ENCODE measurements at places on chromosomes 12 and 14.

DNA sequence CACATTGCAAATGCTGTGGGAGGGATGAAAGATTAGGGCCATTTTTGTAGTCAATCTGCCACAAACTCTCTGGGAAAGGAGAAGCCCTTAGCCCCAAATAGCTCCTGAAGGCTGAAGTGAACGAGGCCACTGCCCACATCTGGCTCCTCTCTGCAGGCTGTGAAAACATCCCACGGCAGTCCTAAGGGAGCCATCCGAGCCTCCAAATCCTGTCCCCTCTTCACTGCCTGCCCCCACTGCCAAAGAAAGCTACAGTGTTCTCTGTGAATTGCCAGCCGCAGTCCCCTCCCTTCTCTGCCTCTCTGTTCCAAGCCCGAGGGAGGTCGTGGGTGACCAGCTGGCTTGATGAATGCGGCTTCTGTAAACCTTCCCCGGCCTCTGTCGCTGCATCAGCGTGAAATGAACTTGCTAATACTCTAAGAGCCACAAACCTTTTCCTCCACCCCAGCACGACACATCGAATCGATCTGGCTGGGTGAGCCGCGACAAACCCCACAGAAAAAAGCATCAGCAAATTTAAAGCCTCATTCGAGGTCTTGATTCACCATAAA lies 180.7 kb upstream of the NRXN3 start:
- no peak for DNase-seq

- DNase-seq: no peak
Measured at GRCh38 chr12:66235626-66236281, 46.7 kb downstream of the IRAK3 start.

DNA sequence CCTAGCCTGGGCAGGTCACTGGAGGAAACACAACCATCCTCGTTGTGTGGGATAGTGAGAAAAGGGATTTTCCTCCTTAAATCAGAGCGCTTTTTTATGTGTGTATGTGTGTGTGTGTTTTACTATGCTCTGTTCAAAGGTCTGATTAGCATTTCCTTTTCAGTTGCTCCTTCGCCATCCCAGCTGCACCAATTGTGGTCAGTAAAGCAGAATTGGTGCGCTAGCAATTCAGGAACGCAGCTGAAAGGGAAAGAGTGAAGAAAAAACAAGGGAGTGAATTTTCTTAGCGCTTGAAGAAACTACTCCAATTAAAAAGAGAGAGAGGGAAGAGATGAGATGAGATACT lies 173.3 kb upstream of the PARP11 start:
- no peak for DNase-seq

DNA sequence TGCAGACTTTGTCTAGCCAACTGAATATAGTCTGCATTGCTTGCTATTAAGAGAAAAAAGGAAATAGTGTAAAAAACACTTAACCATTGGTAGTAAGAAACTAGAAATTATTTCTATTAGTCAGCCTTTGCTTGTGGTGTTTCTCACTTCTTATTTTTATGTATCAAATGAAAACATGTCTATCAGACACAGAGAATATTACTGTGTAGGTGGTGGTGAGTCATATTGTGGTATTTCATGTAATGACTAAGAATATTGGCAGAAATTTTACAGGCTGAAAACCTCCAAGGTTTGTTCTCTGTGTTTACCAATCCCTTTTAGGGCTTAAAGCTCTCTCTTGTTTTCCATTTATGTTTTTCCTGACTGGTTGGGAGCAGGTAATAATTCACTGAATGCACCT lies 87.2 kb downstream of the DAAM1 start:
- DNase-seq: no peak

DNA sequence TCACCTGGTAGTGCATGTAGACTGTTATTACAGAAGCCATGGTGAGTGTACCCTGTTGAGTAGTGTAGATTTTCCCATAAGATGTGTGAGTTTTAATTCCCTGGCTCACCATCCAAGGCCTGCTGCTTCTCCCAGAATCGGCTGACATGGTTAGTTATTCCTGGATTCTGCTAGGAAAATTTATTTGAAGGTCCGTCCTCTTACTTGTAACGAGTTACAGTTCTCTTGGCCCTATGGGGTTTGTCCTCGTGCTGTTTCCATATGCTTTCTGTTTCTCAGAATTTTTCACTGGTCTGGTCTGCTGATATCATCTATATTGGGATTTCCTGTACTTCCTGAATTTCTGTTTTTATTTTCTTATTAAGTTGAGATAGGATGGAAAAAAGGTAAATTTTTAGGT lies 423.3 kb upstream of the RGS6 start:
- no peak for DNase-seq

GRCh38 chr14:90276646-90277367 lies 20.5 kb downstream of the PSMC1 start:
- no peak for DNase-seq

DNA sequence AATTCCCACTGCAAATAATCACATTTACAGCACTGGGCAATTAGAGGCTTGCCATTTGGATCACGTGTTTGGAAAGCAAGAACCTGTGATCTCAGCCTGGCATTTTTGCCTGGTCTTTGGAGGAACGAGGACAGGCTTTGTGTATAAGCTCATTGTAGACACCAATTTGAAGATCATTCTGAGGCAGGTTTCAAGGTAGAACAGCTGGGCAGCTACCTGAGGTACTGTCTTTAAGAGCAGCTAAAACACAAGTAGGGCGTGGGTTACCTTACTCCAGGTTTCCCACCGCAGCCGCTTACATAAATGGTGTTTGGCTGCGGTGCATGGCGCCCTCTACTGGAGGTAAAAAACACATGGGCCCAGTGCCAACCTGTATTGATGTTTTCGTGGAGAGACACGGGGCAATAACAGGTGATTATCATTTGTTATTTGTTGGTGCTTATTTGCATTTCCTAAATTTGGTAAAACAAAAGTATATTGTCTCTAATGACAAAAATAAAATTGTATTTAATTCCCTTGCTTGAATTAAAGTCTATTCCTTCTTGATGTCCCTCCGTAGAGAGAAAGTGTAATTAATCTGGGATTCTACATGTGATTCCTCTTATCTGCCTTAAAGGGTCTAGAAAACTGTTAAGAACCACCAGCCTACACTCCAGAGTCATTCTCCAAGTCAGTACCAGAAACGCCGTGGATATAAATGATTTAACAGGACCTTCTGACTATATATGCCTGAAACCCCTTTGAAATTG lies 69.7 kb downstream of the SVOP start:
- DNase-seq: peak; percentile 51

DNA sequence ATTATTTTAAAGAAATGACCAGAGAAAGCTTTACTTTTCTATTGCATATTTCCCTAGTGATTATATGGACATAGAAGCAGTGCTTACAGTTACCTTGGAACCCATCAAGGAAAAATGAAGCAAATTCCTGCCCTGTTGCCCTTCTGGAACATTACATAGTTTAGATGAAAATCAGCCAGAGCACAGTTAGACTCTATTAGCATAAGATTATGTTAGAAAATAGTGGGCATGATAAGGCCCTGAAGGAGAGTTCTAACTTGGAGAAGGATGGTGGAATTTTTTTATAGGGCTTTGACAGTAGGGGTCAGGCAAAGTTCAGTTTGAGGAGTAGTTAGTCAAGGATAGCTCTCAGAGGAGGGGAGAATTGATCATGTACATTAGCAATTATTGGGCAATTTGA lies 74.3 kb downstream of the FUT8 start:
- no peak for DNase-seq

DNA sequence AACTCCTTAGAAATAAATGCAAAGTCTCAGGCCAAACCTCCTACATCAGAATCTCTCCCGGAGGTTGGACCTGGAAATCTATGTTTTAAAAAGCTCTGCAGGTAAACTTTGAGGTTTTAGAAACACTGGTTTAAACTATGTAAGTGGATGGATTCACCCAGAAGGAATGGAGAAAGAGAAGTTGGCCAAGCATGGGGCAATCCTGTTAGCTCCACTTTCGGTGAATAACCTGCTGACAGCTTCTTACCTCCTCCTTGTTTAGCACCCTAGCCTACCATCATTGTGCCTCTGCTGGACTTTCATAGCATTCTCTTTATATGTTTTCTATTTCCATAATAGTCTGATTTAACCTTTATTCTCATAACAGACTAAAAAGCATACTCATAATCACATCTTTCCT lies 3.0 kb upstream of the ARHGDIB start:
- no peak for DNase-seq
